ENCODE measurements at places on chromosomes 7 and 10.

DNA sequence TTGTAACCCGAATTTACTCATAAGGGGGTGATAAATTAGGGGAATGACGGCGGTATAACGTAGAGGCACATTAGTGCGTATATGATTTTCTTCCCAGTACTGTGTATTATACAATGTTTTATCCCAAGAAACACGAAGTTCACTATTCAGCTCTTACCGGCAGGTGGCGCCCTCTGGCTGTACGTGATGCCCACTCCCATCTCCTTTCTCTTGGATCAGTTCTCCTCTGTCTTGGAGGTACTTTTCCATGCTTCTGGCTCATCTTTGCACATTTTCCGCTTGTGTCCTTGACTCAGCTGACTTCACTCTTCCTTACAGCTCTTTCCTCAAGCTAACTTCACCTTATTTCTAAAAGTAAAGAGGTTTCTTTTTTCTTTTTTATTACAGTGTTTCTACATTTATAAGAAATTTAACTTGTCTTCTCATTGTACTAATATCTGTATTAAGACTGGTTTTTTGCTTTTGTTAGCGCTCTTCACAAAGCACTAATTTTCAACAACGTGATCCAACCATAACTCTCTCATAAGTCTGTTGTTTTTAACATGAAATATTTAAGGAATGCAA, 21.3 kb downstream of the TMEM176B start:
- peak; percentile 95 for DNase-seq

GRCh38 chr10:76086761-76087639, 655.6 kb downstream of the LRMDA start:
- no peak for DNase-seq

DNA sequence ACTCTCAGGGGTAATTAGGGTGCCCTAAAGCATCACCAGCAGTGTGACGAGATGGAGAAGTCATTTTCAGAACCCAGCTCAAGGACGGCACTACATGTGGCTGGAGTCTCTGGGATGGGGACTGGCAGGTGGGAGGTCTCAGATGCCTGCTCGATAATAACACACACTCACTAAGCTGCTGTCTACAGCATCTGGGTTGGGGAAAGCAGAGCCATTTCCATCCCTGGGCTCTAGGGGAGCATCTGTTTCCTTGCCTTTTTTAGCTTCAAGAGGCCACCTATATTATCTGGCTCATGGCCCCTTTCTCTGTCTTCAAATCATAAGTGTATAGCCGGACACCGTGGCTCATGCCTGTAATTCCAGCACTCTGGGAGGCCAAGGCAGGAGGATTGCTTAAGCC, 79.6 kb downstream of the SH3PXD2A start:
- no peak for DNase-seq

- DNase-seq: no peak
Measured at GRCh38 chr10:69856601-69857166, 55.0 kb downstream of the COL13A1 start.

DNA sequence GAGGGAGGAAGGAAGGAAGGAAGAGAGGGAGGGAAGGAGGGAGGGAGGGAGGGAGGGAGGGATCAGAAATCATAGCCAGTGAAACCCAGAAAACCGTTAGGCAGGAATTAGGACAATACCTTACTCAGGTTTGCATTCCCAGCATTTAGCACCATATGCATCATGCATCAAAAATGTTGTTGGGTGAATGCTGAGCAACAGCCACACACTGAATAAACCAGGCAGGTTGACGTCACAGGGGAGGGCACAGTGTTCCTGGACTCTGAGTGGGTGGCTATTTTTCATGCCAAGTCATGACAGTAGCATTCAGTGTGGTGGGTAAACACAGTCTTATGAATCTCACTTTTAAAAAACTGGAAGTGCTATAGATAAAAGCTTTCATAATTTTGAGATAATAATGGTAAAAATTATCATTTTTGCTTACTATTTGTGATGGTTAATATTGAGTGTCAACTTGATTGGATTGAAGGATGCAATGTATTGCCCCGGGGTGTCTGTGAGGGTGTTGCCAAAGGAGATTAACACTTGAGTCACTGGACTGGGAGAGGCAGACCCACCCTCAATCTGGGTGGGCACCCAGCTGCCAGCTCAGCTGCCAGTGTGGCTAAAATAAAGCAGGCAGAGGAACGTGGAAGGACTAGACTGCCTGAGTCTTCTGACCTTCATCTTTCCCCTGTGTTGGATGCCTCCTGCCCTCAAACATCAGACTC, 199.1 kb upstream of the PRKCQ start:
- no peak for DNase-seq

GRCh38 chr7:1943326-1943725, 273.2 kb downstream of the ELFN1 start:
- no peak for DNase-seq

All from Peyer's patch (tissue), 4 donors.